ENCODE measurements at places on chromosomes 1 and 21.

- no peak for DNase-seq
Measured at GRCh38 chr1:179034720-179035119, 9.0 kb downstream of the FAM20B start.

DNA sequence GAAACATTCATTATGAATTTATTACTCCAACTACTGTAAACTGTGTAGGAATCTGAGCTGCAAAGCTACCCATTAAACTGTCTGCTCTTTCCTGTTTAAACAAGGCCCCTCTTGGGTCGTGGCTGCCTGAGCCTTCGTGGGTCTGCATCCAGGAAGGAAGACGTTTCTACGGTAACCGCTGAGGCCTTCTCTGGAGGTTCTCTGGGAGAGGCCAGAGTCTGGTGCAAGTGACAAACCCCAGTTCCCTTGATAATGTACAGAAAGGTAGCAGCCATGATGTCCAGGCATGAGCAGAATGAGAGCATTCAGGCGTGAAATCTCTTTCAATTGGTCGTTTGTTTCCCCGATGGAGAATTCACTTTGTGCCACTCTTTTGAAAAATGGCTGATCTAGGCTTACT is 350.2 kb downstream of the PLPP3 start:
- no peak for DNase-seq

DNA sequence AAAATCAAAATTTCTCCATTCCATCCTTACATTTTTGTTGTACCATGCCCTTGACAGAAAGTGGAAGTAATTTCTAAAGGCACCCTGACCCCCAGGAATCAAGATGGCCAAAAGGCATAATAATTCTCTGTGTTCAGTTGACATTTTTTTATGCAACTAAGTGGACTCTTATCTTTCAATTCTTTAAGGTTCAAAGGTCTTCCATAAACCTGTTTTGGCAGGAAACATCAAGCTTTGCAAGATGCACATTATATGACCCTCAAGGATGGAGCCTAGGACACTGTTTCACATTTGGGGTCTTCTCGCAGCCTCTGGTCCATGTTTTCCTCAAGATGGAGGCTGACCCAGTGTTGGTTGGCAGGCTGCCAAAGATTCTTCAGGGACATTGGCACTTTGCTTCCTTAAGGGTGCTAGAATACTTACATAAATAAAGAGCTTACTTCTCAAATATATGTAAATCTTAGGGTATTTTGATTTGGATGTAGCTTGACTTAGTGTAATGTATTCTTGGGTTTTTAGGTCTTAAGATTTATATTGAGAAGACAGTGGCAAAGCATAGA is 48.0 kb upstream of the COG2 start:
- no peak for DNase-seq

GRCh38 chr21:18000981-18001686 is 182.0 kb upstream of the C21orf91 start:
- DNase-seq, result no peak

- no peak for DNase-seq
Measured at GRCh38 chr1:159200769-159201168, 3.9 kb upstream of the ACKR1 start.

DNA sequence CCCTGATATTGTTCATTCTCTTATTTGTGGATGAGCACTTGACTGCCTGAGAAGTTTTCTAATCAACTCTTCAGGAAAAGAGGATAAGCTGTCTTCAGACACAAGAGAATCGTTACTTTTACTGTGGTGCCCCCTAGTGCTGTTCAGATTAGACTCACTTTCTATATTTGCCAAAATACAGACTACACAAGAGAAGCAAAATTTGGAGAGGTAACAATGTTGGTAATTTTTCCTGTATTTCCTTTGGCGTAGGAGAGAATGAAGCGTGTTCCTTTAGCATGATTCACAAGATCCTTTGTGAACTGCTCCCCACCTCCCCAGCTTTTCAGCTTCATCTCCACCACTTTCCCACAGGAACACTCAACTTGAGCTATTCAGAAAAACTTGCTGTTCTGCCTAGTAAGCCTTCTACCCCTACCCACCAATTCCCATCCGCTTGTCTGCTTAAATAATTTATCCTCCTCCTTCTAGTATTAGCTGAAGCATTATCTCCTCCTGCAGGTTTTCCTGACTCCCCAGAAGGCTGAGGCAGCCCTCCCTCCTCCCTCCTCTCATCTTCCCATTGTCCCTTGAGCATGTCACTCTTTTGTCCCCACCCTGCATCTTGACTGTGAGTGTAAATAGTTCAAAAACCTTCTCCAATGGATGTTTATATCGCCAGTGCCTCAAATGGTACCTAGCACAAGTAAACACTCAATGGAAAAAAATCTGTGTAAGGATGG is 4.5 kb downstream of the TNFSF4 start:
- peak; percentile 60 for DNase-seq

GRCh38 chr1:160374306-160375110 is 7.6 kb downstream of the NHLH1 start:
- DNase-seq, result peak; percentile 21

- no peak for DNase-seq
Measured at GRCh38 chr21:25911730-25912401, 177.1 kb downstream of the GABPA start.

GRCh38 chr21:43281661-43282357 is 113.0 kb downstream of the CRYAA start:
- DNase-seq, result no peak

GRCh38 chr1:173094541-173094940 is 43.8 kb upstream of the TNFSF18 start:
- DNase-seq, result no peak

DNA sequence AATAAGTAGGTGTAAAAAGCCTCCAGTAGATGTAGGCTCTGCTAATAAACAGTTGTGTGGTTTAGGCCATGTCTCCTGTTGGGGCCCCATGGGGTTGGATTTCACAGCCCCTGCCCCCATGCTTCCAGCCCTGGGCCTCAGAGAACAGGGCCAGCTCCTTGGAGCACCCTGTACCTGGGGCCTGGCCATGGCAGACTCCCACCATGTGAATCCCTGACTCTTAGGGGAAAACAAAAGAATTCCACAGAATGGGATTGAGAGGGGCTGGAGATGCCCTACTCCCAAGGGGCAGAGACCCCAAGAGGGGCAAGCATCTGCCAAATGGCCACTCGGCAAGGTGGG is 11.5 kb downstream of the LRP8 start:
- no peak for DNase-seq

DNA sequence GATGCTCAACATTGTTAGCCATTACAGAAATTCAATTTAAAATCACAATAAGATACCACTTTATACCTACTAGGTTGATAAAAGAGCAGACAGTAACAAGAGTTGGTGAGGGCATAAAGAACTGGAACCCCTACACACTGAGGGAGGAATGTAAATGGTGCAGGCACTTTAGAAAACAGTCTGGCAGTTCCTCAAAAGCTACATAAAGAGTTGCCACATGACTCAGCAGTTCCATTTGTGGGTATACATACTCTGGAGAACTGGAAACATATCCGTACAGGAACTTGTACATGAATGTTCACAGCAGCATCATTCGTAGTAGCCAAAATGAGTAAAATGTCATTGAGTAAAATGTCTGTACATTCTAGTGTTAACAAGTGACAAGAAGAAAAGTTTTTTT is 17.0 kb downstream of the NSL1 start:
- peak; percentile 32 for DNase-seq

GRCh38 chr1:109650609-109651008 is 5.3 kb upstream of the GSTM4 start:
- DNase-seq, result no peak

GRCh38 chr1:159090286-159091179 is 14.0 kb upstream of the AIM2 start:
- peak; percentile 77 for DNase-seq

- no peak for DNase-seq
Measured at GRCh38 chr1:110430366-110430765, 20.6 kb upstream of the PROK1 start.

DNA sequence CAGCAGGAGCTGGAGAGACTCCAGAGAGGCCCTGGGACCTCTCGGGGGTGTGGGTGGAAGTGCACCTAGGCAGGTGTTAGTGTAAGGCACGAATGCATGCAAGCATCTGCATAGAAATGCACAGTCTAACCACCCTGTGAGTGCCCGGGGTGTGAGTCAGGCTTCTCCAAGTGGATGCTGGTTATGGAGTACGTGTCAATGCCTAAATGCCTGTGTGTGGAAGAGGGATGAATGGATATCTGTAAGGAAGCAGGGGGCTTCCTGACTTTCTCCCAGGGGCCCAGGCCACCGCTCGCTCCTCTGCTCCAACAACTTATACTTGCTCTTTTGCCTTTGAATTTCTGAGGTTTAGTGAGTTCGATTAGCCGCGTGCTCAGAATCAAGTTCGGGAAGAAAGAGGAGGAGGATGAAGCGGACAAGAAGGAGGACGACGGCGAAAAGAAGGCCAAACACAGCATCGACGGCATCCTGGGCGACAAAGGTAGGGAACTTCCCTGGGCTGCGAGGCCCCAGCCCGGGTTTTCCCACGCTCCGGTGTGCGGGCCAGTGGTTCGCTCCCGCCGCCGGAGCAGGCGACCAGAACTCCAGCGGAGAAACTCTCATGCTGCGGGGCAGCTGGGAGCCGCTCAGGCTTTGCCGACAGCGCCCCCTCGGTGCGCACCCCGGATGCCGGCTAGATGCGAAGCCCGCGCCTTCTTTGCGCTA is 5.4 kb downstream of the PAX7 start:
- DNase-seq, result peak; percentile 30

- DNase-seq, result no peak
Measured at GRCh38 chr1:15943992-15944307, 32.0 kb downstream of the ZBTB17 start.

DNA sequence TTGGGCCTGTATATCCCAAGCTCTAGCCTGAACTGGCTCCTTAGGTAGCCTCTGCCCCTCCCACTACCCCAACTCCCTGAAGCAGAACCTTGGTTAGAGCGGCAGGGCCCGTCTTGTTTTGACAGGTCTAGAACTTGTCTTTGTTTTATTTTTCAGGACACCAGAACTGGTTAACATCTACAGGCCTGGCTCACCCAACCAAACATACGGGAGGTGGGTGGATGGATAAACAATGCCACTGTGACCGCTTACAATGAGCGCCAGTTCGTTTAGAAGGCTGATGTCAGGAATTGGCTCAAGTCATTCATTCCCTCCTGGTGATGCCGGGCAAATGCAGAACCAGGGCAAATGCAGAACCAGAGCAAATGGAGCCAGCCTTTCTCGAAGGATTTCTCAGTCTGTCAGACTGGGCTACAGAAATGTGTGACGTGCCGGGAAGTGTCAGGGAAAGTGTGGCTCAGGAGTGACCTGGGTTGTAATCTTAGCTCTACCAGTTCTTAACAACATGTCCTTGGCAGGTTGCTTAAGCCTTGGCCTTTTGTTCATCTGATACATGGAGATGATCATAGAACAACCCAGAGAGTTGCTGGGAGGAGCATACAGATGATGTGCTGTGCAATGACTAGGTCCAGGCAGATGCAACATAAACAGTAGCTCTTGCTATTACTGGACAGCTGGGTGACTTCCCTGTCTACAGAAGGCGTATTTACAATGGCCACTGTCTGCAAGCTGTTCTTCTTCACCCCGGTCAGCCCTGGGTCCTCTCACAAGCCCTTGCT is 30.5 kb upstream of the BTG2 start:
- peak; percentile 81 for DNase-seq

DNA sequence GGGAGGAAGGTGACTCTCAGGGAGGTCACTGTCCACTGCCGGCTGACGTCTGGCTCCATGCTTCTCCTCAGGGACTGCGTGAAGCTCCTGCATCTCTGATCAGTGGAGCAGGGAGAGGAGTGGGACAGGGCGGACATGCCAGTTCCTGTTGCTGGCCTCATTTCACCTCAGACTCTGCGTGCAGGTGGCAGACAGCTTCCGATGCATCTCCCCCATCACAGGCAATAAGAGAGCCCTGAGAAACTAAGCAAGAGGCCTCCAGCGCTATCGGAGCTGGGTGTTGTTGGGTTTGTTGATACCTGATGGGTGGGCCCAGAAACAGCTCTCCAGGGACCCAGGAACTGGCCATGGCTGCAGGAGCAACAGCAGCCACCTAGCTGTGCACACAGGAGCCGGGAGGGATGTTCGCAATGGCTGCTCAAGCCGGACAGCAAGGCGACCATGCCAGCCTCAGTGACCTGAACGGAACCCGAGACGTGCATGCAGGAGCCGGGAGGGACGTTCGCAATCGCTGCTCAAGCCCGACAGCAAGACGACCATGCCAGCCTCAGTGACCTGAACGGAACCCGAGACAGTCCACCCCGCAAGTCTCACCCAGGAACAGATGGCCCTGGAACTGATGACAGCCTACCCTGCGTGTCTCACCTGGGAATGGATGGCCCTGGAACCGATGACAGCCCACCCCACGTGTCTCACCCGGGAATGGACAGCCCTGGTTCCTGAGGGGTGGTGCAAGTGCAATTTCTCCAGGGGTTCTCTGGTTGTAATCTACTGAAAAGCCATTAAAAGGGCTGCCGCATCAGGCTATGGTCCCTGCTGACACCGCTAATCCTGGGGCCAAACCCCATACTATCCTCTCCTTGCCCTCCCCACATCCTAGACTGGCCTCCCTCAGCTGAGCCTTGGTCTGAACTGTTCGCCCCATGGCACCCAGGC is 14.2 kb upstream of the PCBP3 start:
- no peak for DNase-seq

DNA sequence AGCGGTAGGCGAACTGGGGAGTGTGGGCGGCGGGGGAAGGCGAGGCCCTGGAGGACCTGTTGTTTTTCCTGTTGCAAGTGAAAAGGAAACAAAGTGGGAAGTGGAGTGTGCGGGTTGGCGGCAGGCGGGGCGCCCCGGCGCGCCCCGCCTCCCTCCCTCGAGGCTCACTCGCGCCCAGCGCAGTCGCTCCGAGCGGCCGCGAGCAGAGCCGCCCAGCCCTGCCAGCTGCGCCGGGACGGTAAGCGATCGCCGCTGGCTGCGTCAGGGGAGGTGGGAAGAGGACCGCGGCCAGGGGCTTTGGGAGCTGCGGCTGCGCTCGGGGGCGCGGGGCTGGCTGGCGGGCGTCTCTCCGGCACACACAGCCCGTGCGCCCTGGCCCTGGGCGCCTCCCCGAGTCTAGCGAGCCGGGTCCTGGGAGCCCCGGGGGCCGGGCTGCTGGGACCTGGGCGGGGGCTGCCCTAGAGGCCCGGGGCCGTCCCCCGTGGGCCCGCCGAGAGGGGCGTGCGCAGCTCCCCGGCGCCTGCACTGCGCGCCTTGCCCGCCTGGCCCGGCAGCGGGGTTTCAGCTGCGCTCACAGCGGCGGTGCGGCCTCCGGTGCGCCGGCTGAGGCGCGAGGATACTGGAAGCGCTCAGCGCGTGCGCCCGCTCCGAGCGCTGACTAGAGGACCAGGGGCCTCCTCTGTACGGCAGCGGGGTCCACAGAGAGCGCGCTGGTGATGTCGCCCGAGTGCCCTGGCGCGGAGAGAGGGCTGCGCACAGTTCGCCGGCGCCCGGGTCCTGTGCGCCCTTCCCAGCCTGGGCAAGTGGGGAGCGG is at the start of gene PIK3CD:
Gene PIK3CD, plus strand, starts transcription at position 167 of the 814 bp plus-strand sequence. CDS start 58,725 bp downstream, outside the sequence.
- DNase-seq, result no peak

- no peak for DNase-seq
Measured at GRCh38 chr1:109191377-109191776, 22.3 kb upstream of the SARS1 start.

- DNase-seq, result no peak
Measured at GRCh38 chr1:36776948-36777831, 257.1 kb downstream of the GRIK3 start.

- no peak for DNase-seq
Measured at GRCh38 chr1:152537496-152537895, 23.2 kb downstream of the CRCT1 start.

Data from foreskin keratinocyte (primary cell).